ENCODE measurements at places on chromosomes 3 and 15. TPM values are rescaled to one million over a fixed set of nuclear protein-coding genes. Genes with fewer than 3 reads are reported as not detected.
A peak's percentile ranks its signal among the peaks of the same experiment; 100 is the strongest.

DNA sequence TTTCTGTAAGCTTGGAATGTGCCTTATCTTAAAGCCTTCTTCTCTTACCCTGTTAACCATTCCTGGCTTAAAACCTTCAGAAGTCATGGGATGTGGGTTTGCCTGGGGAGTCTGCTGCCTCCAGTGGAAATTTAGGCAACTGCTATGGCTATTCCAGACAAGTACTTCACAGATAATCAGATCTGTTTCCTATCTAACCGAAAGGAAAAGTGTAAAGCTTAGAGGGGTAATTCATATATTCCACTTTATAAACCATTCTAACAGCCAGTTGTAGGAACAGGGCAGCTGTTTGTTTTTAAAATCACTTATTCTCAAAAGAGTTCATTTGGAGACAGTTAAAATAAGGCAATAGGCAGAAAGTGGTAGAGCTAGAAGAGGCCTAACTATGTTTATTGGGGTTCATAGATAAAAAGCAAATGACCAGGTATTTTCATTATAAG lies 219.9 kb downstream of the TCF12 start:
- H3K4me3 ChIP-seq: no peak overlapping the region
- no peaks in the 10 kb centered on the region for H3K27me3 ChIP-seq
- no peaks in the 10 kb centered on the region for H3K36me3 ChIP-seq
- H3K27ac ChIP-seq: no peak overlapping the region
- H3K4me1 ChIP-seq: no peaks in the 10 kb centered on the region
- DNase-seq: peak; percentile 9

DNA sequence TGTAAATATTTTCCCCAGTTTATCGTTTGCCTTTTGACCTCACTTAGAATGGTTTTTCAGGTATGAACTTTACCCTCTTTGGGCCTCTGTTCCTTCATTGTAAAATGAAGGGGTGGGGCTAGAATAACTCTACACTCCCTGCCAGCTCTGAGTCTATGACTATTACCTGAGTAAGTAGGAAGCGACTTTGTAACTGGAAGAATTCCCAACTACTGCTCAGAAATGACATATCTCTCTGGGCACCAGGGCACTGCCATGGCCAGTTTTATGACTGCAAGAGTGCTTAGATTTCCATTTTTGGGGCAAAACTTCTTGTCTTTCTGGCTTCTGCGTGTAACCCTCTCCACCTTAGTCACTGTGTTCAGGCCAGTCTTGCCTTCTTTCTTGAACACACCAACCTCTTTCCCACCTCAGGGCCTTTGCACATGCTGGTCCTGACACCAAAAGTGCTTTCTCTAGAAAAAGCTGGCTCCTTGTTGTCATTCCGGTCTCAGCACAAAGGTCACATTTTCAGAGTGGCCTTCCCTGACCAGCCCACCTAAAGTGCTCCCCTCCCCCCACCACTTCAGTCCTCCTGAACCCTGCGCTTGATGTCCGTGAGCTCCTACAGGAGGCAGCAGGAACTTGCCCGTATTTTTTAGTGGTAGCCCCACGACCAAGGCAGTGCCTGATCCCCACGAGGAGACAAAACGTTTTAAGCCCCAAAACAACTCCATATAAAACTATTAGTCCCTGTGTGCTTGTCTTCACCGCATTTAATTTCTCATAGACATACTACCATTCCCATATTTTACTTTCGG lies 25.6 kb downstream of the CDCP1 start:
- peaks cover 11% of the 10 kb centered on the region for H3K4me1 ChIP-seq
- no peak overlapping the region for H3K4me3 ChIP-seq
- no peak overlapping the region for H3K27ac ChIP-seq
- no peaks in the 10 kb centered on the region for H3K36me3 ChIP-seq
- H3K27me3 ChIP-seq: no peaks in the 10 kb centered on the region

DNA sequence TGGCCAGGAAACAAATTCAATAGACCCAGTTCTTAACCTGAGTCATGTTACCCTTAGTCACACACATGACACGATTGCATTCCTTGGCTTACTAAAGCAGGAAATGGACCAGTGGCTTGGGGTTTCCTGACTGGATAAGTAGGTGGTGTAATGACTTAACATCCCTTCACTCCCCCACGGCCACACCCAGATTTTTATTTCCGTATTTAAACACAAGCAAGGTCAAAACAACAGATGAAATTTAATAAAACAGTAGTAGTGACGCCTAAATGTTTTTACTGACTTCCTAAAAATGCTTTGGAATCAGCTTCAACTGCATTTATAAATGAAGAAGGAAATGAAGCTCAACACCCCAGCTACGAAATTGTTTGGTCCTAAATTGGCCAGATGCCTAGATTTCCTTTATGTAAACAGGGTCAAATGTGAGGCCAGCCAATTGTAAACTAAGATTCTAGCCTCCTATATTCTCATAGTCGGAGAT lies 324.3 kb downstream of the CHST2 start:
- H3K27me3 ChIP-seq: no peaks in the 10 kb centered on the region
- H3K36me3 ChIP-seq: no peaks in the 10 kb centered on the region
- no peak overlapping the region for H3K4me3 ChIP-seq
- peak; percentile 97 for DNase-seq

GRCh38 chr15:74580538-74581350 lies 34.9 kb upstream of the CLK3 start:
- H3K36me3 ChIP-seq: peaks cover 93% of the 10 kb centered on the region
- no peak for DNase-seq
- no peaks in the 10 kb centered on the region for H3K27me3 ChIP-seq
- no peaks in the 10 kb centered on the region for H3K4me1 ChIP-seq
- no peak overlapping the region for H3K27ac ChIP-seq

GRCh38 chr15:40344217-40344616 lies 3.5 kb upstream of the CCDC9B start:
- no peak overlapping the region for H3K27ac ChIP-seq
- no peak overlapping the region for H3K4me3 ChIP-seq
- no peaks in the 10 kb centered on the region for H3K36me3 ChIP-seq
- H3K27me3 ChIP-seq: no peaks in the 10 kb centered on the region
- DNase-seq: no peak

DNA sequence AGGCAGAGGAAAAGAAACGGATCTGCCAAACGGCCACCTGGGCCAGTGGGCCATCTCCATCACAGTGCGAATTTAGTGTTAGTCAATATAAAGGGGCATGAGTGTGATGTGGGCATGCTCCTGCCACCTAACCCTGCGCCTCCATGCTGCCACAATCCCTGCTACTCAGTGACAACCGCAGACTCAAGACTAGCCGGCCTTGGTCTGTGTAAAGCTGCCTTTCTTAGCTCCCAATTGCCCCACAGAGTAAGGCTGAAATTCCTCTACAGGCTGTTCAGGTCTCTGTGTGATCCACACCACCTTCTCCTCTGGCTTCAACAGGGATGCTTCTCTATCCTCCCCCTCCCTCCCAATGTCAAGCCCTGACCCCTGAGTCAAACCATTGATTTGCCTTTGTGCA lies 269.7 kb downstream of the XXYLT1 start:
- no peak for DNase-seq
- H3K27me3 ChIP-seq: no peaks in the 10 kb centered on the region
- no peak overlapping the region for H3K4me3 ChIP-seq
- H3K27ac ChIP-seq: no peak overlapping the region

DNA sequence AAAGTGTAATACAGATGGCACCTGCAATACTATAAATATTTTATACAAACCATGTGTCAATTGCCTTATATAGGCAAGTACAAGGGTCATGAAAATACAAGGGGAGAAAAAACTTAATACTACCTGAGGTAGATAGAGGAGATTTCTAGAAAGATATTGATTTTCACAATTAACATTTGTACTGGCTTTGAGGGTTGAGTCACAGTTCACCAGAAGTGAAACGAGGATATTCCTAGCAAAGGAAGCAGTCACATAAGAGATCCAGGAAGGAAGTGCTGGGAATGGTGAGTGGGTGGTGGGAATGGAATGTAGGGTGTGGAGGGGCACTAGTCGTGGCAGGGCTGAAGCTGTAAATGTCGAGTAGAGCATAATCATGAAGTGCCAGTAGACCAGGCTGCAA lies 108.7 kb downstream of the P2RY1 start:
- no peaks in the 10 kb centered on the region for H3K27me3 ChIP-seq
- no peak for DNase-seq
- no peak overlapping the region for H3K27ac ChIP-seq

GRCh38 chr15:48131324-48131723 lies 10.5 kb downstream of the SLC24A5 start:
- H3K27ac ChIP-seq: no peak overlapping the region
- H3K27me3 ChIP-seq: no peaks in the 10 kb centered on the region
- no peak for DNase-seq
- no peaks in the 10 kb centered on the region for H3K36me3 ChIP-seq
- no peak overlapping the region for H3K4me3 ChIP-seq

DNA sequence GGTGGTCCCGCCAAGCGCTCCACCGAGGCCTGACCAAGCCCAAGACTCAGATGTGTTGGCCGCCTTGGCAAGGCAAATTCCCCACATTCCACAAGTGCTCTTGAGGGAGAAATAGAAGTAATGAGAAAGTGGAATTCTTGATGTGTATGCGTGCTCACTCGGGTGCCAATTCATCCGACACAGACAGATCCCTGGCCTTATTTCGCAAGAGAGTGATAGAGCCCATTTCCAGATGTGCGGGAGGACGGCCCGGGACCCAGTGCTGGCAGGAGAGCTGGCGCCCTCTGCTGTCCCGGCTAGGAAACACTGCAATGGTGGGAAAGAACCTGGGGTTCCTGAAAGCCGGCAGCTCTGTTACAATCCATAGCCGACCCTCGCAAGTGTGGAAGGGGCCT lies 76.0 kb downstream of the HMG20A start:
- no peak overlapping the region for H3K4me3 ChIP-seq
- H3K27ac ChIP-seq: no peak overlapping the region
- peak; percentile 80 for DNase-seq
- no peaks in the 10 kb centered on the region for H3K36me3 ChIP-seq
- H3K4me1 ChIP-seq: peaks cover 16% of the 10 kb centered on the region
- H3K27me3 ChIP-seq: no peaks in the 10 kb centered on the region

- peaks cover 2% of the 10 kb centered on the region for H3K27me3 ChIP-seq
- DNase-seq: no peak
- H3K4me1 ChIP-seq: no peaks in the 10 kb centered on the region
- no peak overlapping the region for H3K27ac ChIP-seq
These were observed 137.2 kb upstream of the IQSEC1 start for GRCh38 chr3:13210221-13210975.

GRCh38 chr3:15636028-15636709 lies 34.6 kb downstream of the BTD start:
- H3K4me1 ChIP-seq: peaks cover 10% of the 10 kb centered on the region
- peak overlapping the region; percentile 28 for H3K27ac ChIP-seq
- no peak overlapping the region for H3K4me3 ChIP-seq
- H3K27me3 ChIP-seq: no peaks in the 10 kb centered on the region
- DNase-seq: peak; percentile 69

DNA sequence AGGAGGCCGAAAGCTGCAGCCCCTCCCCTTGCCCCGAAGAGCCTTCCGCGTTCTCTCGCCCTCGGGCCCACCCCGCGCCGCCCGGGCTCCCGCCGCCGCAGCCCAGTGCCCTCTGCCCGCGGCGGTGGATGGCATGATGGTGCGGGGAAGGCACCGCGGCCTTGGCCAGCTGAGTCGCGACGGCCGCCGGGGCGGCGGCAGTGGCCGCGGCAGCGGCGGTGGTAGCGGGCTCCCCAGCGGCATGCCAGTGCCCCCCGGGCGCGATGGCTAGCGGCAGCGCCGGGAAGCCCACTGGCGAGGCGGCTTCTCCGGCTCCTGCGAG lies 1.2 kb downstream of the TLNRD1 start:
- H3K4me3 ChIP-seq: peak overlapping the region; percentile 93
- H3K4me1 ChIP-seq: peaks cover 33% of the 10 kb centered on the region
- no peak for DNase-seq
- H3K27ac ChIP-seq: peak overlapping the region; percentile 93
- no peaks in the 10 kb centered on the region for H3K27me3 ChIP-seq

- DNase-seq: no peak
- no peaks in the 10 kb centered on the region for H3K4me1 ChIP-seq
These were observed 298.9 kb upstream of the RORA start for GRCh38 chr15:61527836-61528580.

EOMES gene
- polyA plus RNA-seq: 0.09 TPM

CCDC12 gene
- polyA plus RNA-seq: 50.1 TPM

UBR1 gene
- 6.3 TPM for polyA plus RNA-seq

FYCO1 gene
- 0.59 TPM for polyA plus RNA-seq

SYNPR gene
- not detected for polyA plus RNA-seq
